Astrocyte of the cerebellum (primary cell): ENCODE measurements at places on chromosomes 6 and 20.
A peak's percentile ranks its signal among the peaks of the same experiment; 100 is the strongest.

- DNase-seq, result no peak
Measured at GRCh38 chr6:69162811-69163210, 527.7 kb downstream of the ADGRB3 start.

DNA sequence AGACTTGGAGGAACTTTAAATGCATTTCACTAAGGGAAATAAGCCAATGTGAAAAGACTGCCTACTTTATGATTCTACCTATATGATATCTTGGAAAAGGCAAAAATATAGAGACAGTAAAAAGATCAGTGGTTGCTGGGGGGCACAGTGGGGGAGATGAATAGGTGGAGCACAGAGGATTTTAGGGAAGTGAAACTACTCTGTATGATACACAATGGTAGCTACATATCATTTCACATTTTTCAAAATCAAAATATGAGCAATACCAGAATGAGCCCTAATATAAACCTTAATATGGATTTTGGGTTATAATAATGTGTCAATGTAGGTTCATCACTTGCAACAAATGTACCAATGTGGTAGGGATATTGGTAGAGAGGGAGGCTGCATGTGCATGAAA, 161.4 kb upstream of the HTR1E start:
- DNase-seq, result no peak

DNA sequence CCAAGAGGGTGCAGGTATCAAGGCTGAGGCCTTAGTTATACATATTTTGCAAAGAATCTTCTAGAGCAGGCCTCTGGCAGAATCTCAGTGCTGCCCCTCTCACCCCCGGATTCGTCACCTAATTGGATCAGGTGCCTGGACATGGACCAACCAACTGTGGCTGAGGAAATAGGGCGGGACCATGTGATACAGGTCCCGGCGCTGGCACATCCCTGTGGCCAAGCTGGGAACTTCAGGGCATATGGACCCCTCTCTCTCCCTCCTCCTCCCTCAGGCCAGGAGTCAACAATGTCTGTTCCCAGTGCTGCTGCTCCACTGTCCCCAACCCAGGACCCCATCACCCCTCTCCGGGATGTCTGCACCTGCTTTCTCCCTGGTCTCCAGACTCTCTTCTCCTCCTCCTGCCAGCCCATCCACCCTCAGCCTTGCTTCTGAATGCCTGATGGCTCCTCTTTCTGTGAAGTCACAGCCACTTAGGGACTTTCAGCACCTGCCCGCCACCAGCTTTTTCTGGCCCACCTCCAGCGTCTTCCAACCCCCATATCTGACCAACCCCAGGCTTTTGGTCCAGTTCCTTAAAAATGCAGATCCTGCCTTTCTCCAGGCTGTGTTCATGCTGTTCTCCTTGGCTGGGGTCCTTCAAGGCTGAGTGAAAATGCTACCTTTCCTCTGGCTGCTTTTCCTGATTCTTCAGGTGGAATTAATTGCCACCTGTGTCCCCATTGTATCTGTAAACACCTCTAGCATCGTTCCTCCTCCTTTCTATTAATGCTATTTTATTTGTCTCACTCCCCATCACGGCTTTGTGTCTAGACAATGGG, 19.0 kb upstream of the MLN start:
- no peak for DNase-seq

GRCh38 chr6:150895928-150896632, 30.6 kb downstream of the MTHFD1L start:
- DNase-seq, result no peak

GRCh38 chr20:50244352-50245149, 53.9 kb downstream of the CEBPB start:
- DNase-seq, result no peak

GRCh38 chr20:50737352-50737751, 6.0 kb downstream of the PARD6B start:
- DNase-seq, result no peak

DNA sequence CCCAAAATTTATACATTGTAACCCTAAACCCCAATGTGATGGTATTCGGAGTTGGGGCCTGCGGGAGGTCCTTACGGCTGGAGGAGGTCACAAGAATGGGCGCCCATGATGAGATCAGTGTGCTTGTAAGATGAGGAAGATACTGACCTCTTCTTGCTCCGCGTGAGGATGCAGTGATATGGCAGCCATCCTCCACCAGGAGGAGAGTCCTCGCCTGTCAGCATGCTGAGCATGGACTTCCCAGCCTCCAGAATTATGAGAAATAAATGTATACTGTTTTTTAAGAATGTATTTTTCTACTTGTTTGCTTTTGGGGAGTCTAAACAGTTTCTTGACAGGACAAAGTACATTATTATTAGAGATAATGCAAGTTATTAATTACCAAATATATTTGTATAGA, 8.7 kb upstream of the SYNDIG1 start:
- no peak for DNase-seq

GRCh38 chr6:147911057-147911456, 402.6 kb downstream of the SAMD5 start:
- no peak for DNase-seq

DNA sequence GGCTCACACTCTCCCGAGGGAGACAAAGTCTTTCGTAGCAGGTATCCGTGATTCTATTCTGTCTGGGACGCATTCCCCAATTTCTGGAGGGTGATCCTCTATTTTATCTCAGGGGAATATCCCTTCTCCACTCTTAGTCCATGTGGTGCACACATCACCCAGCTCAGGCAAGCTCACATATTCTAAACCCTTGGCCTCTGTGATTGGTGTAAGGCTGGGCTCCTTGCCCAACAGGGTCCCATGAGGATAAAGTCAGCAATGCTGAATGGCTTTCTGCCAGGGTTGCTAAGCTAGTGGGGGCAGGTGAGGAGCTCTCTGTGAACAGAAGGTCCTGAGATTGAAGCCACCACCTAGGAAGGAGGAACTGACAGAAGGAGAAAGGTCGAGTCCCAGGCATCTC, 137.2 kb downstream of the CDH26 start:
- no peak for DNase-seq

DNA sequence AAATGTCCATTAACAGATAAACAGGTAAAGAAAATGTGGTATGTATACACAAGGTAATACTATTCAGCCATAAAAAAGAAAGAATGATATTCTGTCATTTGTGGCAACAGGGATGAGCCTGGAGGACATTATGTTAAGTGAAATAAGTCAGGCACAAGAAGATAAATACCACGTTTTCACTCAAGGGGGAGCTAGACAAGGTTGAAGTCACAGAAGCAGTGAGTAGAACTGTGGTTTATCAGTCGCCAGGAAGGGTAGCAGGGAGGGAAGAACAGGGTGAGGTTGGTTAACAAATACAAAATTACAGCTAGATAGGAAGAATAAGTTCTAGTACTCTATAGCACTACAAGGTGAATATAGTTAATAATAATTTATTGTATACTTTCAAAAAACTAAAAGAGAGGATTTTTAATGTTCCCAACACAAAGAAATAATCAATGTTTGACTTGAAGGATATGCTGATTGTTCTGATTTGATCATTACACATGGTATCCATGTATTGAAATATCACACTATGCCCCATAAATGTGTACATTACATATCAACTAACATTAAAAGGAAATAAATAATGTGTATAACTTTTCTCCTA, 21.1 kb downstream of the RTN4IP1 start:
- no peak for DNase-seq

DNA sequence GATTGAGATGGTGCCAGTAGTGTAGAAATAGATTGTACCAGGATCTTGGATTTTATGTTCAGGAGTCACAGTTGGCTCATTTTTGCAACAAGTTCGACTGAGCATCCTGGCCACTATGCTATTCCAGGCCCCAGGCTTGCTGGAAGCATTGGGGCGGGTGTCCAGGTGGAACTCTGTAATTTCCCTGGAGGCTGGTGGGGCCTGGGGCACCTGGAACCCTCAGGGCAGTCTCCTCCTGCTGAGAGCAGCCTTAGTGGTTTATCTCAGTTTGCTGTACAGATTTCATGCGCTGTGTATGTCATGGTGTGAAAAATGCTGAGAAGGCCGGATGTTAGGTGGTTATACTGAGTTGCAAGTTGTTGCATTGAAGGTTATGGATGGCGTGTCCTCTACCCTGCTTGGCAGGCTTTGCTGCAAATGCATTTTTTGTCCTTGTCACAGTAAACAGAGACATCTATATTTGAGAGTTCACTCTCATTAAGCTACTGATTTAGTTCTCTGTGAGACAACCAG, 135.1 kb upstream of the MYLIP start:
- DNase-seq, result no peak

GRCh38 chr6:53724501-53724900, 58.9 kb upstream of the KLHL31 start:
- no peak for DNase-seq

DNA sequence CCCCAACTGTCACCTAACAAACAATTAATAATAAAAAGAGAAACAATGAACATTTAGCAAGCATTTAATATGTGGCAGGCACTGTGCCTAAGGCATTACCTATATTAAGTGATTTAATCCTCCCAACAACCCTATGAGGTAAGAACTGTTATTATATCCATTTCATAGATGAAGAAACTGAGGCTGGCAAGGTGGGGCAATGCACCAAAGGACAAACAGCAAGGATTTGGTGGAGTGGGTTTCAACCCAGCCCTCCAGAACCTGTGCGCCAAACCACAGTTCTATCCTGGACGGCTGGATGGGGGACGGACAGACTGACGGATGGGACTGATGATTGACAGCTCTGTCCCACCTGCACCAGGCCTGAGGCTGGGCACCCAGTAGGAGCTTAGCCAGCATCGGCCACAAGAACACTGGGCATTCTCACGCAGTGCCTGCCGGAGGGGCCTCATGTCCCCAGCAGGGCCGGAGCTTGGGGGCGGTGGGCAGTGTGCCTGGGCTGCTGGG, 24.6 kb downstream of the NOL4L start:
- no peak for DNase-seq

GRCh38 chr6:35634316-35634715, 54.4 kb downstream of the FKBP5 start:
- no peak for DNase-seq

DNA sequence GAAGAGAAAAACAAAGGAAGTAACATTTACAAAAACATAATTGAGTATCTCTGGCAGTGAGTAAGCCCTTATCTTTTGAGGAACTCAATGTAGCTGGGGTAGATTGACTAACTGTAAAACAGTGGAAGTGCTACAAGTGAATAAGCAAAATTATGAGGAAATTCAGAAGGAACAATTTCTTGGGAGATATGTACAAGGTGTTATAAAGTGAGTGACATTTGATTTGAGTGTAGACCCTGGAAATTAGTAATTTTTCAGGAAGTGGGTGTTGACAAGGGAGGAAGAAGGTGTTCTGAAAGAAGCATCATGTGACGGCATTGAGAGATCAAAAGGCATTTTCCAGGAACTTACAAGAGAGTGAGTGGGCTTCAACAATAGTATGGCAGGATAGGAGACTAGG, 22.2 kb downstream of the XRN2 start:
- DNase-seq, result no peak

- DNase-seq, result no peak
Measured at GRCh38 chr6:143058987-143059386, 1.7 kb upstream of the AIG1 start.

DNA sequence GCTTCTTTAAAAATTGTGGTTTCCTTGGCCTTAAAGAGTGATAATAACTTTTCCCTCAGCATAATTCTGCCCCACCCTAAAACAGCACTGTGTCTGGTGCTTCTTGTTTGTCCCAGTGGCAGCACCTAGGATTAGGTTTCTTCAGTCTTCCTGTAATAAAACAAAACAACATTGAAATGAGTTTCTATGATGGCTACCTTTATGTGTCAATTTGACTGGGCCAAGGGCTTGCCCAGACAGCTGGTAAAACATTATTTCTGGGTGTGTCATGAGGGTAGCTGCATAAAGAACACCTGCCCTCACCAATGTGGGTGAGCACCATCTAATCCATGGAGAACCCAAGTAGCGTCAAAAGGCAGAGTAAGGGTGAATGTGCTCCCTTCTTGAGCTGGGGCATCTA, 117.8 kb downstream of the QRSL1 start:
- no peak for DNase-seq

- peak; percentile 12 for DNase-seq
Measured at GRCh38 chr6:52233975-52234823, 10.1 kb downstream of the IL17F start.

DNA sequence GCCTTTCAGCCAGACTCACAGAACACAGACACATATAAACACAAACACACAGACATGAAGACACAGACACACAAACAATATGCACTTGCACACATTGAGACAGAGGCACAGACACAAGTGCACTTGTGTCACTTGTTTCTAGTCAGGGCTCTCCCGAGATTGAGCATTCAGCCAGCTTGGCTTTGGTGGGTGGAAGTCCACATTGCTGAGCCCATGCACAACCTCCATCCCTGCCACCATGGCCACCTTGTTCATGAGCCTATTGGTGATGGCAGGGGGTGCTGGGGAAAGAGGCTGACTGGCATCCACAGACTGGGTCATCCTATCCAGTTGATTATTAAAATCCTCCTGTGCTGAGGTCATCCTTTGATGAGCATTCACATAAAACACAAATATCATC, 11.5 kb upstream of the CST7 start:
- no peak for DNase-seq

GRCh38 chr6:79868098-79868722, 79.1 kb downstream of the ELOVL4 start:
- peak; percentile 67 for DNase-seq

DNA sequence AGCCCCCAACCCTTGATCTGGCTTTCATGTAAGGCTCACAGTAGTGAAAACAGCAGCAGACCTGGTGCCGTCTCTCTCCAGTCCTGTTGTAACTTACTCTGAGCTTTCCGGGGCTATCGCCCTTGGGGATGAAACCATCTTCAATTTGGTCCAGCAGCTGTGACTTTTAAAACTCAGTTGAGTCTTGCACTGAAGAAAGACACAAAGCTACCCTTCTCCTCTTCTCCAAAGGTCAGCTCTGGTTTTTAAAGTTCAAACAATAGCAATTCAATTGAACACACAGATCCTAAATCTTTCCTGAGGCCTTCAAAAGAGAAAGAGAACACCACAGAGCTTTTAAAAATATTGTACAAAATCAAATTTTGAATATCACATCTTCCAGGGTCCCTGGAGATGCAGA, 83.5 kb downstream of the SNX5 start:
- DNase-seq, result no peak

- no peak for DNase-seq
Measured at GRCh38 chr6:68597642-68598041, 37.4 kb upstream of the ADGRB3 start.

GRCh38 chr20:2151858-2152281, 50.2 kb downstream of the STK35 start:
- DNase-seq, result no peak

DNA sequence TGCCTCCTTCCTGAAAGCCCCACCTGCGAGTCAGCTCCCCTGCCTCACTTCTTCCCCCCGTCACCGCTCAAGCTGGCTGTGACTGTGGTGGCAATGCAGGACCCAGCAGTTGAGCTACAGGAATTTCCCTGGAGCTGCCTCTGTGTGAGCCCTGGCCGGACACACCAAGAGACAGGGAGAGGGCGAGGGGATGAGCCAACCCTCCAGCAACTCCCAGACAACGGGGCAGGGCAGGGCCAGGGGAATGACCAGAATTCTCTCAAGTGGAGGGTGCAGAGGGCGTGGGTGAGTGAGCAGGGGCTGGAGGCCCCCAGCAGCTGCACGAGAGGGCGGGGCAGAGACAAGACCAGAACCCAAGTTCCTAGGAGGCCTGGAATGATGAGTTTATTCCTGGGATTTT, 4.9 kb upstream of the ARFGAP1 start:
- no peak for DNase-seq
